ENCODE measurements at places on chromosomes 11 and 22.

- DNase-seq: peak; percentile 39
Measured at GRCh38 chr22:17578136-17578754, 14.9 kb downstream of the SLC25A18 start.

- no peak for DNase-seq
Measured at GRCh38 chr11:10492084-10492483, 37.0 kb downstream of the AMPD3 start.

GRCh38 chr11:81744336-81745116, 989.1 kb downstream of the FAM181B start:
- no peak for DNase-seq

DNA sequence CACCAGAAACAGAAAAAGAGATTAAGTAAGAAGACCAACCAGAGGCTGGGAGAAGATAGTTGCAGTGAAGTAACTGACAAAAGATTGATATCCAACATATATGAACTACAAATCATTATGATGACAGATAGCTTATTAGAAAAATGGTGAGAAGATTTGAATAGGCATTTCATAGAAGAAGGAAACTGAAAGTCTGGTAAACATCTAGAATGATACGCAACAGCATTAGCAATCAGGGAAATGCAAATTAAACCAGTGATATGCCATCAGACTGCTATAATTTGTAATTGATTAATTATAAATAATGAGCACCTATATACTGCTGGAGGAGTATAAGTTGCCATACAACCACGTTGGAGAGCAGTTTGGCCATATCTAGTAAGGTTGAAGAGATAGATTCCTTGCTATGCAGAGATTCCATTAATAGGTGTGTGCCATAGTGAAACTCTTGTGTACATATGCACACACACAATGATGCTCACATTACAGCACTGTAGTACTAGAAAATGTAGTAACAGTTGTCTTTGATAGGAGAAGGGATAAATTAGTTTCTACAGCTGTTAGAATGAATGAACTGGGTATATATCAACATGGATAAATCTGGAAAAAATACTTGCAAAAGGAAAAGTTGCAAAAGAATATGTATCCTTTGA, 20.5 kb downstream of the RNF169 start:
- DNase-seq: no peak

DNA sequence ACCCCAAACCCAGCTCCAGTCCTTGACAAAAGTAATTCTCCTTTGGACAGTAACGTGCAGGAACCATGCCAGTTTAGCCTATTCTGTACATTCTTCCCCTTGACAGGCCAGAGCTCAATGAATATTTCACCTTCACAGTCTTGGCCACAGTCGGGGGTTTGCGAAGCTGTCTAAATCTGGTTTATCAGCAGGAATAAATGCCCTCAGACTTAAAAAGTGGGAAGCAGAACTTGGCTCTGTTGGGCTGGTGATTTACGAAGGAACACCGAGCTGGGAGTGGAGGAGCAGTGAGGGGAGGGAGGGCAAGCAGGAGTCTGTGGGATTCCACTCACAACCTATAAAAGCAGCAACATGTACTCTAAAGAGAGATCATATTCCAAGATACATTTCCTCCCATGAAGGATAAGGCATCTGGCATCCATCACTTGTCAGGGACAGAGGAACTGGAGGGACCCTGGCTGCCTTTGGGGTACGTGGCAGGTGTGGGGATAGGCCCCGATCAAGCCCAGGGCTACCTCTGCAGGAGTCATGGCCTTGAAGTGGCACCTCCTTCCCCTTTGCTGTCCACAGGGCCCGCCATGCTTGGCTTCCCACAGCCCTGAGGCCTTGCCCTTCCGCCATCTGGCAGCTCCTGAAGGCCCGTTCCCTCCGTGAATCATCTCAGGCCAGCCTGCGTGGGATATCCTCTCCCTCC, 154.3 kb downstream of the ADAMTS15 start:
- no peak for DNase-seq

DNA sequence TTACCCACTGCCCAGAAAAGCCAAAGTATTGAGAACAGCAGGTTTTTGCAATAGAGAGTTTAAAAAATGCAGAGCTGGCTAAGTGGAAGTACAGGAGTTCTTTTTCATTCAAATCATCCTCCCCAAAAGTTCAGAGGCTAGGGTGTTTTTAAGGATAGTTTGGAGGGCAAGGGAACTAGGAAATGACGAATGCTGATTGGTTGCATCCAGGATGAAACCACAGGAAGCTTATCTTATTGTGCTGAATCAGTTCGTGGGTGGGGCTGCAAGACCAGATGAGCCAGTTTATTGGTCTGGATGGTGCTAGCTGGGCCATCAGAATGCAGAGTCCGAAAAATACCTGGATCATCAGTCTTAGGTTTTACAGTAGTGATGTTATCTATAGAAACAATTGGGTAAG, 1427.1 kb downstream of the LRRC4C start:
- DNase-seq: no peak

GRCh38 chr11:116773203-116774097, 663 bp upstream of the BUD13 start:
- DNase-seq: peak; percentile 59

- DNase-seq: no peak
Measured at GRCh38 chr22:16834971-16835370, 9.8 kb upstream of the XKR3 start.

DNA sequence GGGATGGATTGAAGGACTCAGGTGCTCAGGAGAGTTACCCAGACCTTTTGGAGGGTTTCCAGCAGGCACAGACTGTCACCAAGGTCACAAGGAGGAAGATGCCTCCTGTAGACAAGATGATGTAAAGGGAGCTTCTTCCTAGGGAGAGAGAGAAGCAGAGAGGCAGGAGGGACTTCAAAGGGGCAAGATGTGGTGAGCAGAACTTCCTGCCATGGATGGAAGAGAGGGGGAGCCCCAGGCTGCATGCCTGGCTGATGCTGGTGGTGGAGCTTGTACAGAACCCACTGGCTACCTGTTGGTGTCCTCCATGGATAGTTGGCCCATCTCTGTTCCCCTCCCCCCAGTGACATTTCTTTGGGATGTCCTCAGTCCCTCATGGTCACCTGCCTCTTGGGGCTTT, 4.2 kb downstream of the HEPN1 start:
- DNase-seq: no peak

DNA sequence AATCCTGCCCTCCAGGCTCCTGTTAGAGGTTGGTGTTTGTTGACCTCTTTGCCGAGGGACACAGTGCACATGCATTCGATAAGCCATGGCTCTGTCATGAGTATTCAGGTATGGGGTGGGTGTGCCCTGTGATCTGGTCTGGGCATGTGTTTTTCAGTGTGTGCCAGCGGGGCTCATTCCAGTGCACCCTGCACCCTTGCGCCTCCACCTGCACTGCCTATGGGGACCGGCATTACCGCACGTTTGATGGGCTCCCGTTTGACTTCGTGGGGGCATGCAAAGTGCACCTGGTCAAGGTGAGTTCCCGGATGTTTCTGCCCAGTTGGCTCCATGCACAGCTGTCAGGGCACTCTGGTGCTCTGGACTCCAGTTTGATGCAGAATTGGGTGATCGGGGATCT, 44.2 kb downstream of the OTOG start:
- DNase-seq: no peak

- no peak for DNase-seq
Measured at GRCh38 chr11:100949443-100949842, 180.2 kb downstream of the PGR start.

- no peak for DNase-seq
Measured at GRCh38 chr22:47605886-47606285, 843.4 kb downstream of the TBC1D22A start.

GRCh38 chr11:64799256-64799622, 3.8 kb downstream of the MAP4K2 start:
- no peak for DNase-seq

GRCh38 chr11:134425413-134425812, 13.4 kb upstream of the B3GAT1 start:
- DNase-seq: no peak

GRCh38 chr11:111623527-111624030, 21.3 kb downstream of the SIK2 start:
- DNase-seq: no peak

DNA sequence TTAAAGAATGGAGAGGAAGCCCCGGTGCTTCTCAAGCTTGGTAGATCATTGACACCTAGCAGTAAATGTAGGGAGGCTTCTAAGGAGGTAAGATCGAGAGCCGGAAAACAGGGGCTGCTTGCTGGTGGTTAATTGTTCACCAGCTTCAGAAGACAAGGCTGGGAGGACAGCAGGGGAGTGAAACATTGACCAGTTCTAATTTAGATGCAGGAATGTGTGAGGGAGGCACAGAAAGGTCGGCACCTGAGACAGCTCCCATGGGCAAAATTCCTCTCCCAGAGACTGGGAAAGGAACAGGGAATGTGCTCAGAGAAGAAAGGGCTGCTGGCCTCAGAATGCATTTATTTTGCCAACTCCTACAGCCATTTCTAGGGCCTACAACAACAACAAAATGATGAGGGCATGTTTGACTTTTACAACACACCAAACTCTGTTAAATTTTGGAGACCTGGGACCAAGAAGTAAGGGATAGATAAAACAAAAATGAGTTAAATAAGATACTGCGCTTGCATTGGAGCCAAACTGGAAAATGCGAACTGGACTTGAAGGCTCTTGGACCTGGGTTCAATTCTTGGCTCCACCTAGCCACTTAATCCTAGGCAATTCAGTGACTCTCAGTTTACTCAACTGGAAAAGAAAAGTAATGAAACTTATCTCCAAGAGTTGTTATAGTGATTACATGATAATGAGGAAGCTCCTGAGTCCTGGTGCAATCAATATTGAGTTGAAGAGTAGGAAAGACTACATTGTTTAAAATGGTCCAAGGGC, 31.0 kb downstream of the FZD4 start:
- DNase-seq: peak; percentile 76

GRCh38 chr22:45863981-45864751, 112.8 kb downstream of the WNT7B start:
- peak; percentile 58 for DNase-seq

DNA sequence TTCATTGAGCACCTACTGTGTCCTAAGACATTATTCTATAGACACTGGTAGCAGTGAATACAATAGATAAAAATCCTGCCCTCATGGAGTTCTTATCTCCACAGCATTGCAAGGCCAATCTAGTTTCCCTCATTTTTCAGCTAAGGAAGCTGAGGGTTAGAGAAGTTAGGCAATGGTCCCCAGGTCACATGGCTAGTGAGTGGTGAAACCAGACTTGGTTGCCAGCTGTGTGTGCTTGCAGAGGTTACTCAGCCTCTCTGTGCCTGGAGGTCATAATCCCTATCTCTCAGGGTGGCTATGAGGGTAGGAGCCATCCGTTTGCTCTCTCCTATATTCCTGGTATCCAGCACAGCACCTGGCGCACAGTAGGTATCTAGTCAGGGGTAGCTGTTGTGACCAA, 147.7 kb upstream of the SEZ6L start:
- no peak for DNase-seq

GRCh38 chr11:63915961-63916836, 765 bp downstream of the RCOR2 start:
- no peak for DNase-seq

- no peak for DNase-seq
Measured at GRCh38 chr22:20464096-20464614, 26.5 kb upstream of the SCARF2 start.

GRCh38 chr22:48949375-48950149, 878.1 kb downstream of the BRD1 start:
- no peak for DNase-seq

DNA sequence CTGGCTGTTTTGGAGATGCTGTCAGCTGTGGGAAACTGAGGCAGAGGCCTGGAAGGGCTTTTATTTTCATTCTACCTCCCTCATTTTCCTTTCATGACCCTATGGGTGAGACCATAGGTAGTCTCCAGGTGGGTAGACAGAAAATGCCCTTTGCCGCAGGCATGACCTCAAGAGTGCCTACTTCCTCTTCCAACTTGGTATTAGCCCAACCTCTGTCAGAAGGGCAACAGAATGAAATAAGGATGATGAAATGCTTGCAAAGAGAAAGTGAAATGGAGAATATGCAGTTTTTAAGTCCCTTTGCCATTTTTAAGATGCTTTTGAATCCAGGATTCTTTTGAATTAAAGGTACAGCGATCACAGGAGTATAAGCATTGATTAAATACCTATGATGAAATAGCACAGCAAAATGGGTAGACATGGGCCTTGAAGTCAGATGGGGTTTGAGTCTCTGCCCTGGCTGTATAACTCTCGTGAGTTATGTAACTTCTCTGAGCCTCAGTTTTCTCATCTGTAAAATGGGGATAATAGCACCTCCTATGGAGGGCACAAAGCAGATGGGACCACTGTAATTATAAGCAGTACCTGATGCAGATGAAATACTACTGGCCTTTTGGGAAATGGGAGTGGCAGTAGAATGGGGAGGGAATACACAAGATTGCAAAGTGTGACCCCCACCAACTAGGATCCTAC, 3.7 kb downstream of the ASPHD2 start:
- no peak for DNase-seq

DNA sequence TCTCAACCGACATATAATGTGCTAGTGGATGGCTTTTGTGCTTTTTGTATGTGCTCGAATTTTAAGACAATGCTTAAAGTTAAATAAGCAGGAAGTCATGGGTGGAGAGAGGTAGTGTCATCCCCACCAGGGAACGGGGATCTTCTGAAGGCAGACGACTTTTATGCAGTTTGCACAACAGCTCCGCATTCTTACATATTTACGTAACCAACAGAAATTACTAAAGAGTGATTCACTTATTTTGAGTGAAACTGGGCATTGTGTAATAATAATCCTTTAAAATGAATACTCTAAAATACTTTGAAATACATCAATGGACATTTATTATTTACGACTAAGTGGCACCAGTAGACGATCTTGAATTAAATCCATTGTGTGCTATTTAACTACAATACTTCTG, 305.1 kb downstream of the CNTN5 start:
- DNase-seq: no peak

DNA sequence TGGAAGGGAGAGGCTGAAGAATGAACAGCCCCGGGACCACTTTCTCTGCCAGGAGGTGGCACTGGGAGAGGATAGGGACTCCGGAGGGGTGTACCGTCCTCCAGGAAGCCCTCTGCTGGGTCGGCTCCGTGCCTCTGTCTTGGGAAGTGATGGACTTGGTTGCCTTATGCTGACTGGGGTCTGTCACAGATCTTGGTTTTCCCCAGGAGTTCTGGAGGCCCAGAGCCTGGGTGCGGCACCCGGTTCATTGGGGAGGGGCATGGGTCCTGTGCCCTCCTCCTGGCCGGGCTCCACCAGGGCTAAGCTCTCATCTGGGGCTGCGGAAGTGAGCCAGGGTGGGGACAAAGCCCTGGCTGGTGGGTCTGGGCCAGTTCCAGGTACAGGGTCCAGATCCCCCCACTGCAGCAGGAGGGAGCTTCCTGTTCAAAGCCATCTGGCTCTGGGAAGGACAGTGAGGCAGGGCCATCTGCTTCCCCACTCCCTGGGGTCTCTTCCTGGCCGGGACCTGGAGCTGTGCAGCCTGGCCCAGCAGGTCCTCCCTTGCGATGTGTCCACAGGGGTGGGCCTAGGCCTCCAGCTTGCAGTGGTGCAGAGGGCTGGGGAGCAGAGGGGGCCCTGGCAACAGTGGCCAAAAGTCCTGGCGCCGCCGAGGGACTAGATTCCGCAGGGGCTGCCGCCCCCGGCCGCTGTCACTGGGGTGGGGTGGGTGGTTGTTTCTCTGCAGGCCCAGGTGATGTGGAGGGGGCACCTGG, 1.1 kb upstream of the AP2A2 start:
- no peak for DNase-seq
